ENCODE measurements at places on chromosomes 7 and 10.

- no peak for DNase-seq
Measured at GRCh38 chr10:45410807-45411606, 37.0 kb downstream of the ALOX5 start.

GRCh38 chr10:48457949-48458661, 146.8 kb downstream of the ARHGAP22 start:
- DNase-seq, result no peak

DNA sequence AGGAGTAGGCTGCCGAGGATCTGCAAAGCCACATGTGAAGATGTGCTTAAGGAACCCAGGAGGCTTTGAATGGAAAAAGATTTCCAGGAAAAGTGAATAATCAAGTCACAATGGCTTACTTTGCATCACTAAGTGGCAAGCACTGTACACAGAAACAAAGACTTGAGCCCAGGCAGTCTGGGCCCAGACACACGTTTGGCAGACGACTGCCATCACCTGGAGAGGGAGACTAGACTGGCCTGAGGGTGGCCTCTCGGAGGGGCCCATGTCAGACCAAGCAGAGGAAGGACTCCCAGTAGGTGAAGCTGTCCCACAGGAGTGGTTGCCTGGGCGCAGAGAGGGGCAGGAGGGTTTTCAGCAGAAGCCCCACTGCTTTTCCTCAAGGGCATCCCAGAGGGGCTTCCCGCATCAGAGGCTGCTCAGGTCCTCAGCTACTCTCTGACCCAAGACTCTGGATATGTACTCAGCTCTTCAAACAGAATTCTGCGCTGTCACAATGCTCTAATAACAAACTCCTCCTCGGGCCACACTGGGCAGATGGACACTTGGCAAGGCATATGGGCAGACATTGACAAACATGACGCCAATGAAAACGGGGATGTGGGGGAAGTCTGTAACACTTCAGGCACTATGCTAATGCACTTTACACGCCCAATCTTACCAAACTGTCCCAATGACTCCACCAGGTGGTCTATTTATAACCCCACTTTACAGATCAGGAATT, 27.9 kb upstream of the FRAT2 start:
- DNase-seq, result no peak

DNA sequence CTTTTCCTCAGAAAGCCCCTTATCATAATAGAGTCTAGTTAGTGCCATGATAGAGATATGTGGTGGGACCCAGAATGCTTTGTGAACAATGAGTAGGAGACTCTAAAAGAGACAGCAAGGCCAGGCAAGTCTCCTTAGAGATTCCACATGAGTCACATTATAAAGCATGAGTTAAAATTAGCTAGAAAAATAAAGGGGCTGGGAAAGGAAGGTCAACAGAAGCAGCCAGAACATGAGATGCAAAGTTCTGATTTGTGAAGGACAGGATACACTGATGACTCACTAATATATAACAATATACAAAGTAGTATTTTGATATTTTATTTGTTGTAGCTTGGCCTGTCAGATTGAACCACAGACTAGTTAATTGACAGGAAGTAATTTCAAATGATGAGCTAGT, 25.3 kb upstream of the SNX13 start:
- DNase-seq, result no peak

DNA sequence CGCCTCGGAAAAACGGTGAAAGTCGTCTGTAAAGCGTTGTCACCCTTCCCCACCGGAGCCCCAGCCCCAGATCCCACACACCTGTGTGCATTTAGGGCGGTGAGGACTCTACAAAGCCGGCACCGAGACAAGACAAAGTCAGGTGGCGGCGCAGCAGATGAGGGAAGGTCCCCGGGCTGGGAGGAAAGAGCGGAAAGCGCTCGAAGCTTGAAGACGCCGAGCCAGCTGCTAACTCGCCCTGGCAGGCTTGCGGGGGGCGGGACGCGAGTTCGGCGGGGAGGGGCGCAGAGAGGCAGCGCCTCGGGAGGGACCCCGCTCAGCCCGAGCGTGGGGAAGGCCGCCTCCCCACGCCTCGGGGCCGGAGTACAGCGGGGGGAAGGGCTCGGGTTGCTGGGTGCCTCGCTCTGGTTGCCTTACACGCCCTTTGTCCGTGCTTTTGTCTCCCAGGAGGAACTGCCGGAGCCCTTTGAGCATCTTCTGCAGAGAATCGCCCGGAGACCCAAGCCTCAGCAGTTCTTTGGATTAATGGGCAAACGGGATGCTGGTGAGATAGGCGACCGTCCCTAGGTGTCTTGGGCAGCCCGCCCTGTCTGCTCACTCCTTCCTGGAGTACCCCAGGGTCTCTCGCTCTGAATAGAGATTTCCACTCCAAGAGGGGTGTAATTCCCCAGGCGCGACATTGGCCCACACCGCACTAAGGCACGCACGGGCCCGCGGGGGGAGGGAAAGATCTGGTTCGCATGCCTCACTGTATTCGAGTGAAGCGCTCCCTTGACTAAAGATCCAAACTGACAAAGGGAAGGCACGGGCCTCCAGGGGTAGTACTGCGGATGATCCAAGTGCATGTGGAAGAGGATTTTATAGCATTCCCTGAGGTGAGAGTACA, 1.6 kb downstream of the TAC1 start:
- no peak for DNase-seq

GRCh38 chr7:101686030-101686429, 56.9 kb upstream of the MYL10 start:
- DNase-seq, result no peak

GRCh38 chr7:112036071-112036470, 170.1 kb downstream of the DOCK4 start:
- no peak for DNase-seq

DNA sequence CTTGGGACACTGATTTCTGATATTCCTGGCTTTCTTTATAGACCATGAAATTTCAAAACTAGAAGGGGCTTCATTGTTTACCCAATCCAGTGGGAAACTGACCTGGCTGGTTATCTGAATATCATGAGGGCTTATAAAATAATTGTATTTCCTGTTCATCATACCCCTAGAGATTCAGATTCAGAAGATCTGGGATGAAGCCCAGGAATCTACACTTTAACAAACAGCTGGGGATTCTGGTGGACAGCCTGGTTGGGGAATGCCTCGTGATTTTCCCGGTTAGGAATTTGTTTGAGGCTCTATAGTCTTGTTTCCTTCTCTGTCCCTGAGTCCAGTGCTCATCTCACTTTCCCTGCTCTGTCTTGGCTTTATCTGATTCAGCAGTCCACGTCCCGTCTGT, 110.3 kb downstream of the ADRA2A start:
- DNase-seq, result no peak

DNA sequence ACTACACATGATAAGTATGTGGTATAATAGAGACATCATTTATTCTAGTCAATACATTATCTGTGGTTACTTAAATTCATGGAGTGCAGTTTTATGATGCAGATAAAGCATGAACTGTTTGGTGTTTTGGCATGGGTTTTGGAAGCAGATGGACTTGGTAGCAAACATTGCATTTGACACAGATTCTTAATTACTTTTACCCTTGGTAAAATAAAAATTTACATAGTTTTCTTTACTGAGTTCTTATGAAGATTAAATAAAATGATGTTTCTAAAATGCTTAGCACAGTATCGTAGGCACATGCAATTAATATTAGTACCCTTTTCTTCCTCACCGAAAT, 92.0 kb downstream of the ABCA13 start:
- no peak for DNase-seq
